COR-L47 (cell line): ENCODE measurements at places on chromosomes 13 and 19.

GRCh38 chr13:30831515-30831914 is 74.6 kb upstream of the MEDAG start:
- no peak for DNase-seq

GRCh38 chr19:17893766-17894165 is 22.0 kb downstream of the SLC5A5 start:
- no peak for DNase-seq

DNA sequence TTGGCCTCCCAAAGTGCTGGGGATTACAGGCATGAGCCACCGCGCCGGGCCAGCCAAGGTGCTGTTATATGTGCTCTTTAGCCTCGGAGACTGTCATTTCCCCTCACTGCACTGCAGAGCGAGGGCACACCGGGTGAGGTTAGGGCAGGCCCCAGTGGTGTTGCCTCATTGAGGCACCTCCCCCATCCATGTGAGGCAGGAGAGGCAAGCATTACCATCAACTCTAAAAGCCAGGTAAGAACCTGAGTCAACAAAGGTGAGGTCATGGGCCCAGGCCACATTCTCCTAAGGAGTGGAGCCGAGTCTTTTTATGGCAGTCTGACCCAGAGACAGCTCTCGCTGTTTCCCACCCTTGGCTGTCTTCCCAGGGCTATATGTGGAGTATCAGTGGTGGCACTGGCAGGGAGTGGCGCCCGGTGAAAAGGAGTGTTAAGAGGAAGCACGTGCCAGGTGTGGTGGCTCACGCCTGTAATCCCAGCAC is 10.9 kb downstream of the B3GNT8 start:
- no peak for DNase-seq

- no peak for DNase-seq
Observed at GRCh38 chr13:66532845-66533244, 697.3 kb downstream of the PCDH9 start.

DNA sequence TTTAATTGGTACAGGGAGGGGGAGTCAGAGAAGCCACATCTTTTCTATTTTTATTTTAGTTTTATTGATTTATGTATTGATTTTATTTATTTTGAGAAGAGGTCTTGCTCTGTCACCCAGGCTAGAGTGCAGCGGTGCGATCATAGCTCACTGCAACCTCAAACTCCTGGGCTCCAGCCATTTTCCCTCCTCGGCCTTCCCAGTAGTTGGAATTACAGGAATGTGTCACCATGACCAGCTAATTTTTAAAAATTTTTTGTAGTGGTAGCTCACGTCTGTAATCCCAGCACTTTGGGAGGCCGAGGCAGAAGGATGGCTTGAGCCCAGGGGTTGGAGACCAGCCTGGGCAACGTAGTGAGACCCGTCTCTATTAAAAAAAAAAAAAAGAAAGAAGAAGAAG is 4.1 kb downstream of the IL27RA start:
- DNase-seq: no peak
